ENCODE measurements at places on chromosomes 7 and 10. TPM values are rescaled to one million over a fixed set of nuclear protein-coding genes. Genes with fewer than 3 reads are reported as not detected.

The INSYN2A gene
- total RNA-seq, result 0.73 TPM

The PTPRN2 gene
- total RNA-seq, result 0.50 TPM

The EPO gene
- total RNA-seq, result not detected

The ATP6V0E2 gene
- total RNA-seq, result 26.6 TPM

The LGI1 gene
- 0.33 TPM for total RNA-seq

The NACAD gene
- 5.0 TPM for total RNA-seq

The TASOR2 gene
- 76.1 TPM for total RNA-seq

The PDK4 gene
- 0.29 TPM for total RNA-seq
